NCI-H1092 (cell line): ENCODE measurements at places on chromosomes 4 and X.
A peak's percentile ranks its signal among the peaks of the same experiment; 100 is the strongest.

DNA sequence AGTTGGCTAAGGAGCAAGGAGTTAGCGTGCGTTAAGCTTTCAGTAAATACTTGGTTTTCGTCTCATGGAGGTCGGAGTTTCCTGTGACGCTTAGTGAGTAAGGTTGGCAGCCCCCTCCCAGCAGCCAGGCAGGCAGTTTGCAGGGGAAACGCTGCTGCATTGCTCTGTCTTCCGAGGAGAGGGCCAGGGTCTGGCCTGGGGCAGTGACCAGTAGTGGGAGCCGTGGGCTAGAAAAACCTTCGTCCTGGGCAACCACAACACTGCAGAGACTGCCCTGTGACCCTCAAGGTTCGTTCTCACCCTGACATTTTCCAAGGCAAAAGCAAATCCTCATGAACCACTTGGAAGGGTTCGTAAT, 432 bp downstream of the TMEM175 start:
- no peak for DNase-seq

DNA sequence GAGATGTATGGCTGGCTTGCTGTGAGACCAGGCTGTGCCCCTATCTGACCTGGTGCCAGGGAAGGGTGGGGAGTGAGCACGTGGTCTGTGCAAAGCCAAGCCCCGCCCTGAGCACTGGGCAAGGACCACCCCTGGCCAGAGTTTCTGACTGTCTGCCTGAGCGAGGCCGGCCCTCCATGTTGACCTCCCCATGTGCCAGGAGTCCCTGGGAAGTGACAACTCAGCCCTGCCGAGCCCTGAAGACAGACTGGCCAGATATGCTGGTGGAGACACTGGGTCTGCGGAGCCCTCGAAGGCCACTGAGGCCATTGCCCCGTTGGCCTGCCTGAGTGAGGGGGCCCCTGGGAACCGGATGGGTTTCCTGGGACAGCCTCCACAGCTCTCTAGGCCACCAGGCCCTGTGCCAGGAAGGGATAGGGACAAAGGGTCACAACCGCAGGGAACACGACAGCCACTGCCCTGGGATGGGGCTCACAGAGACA, 7.1 kb upstream of the BGN start:
- DNase-seq, result no peak

DNA sequence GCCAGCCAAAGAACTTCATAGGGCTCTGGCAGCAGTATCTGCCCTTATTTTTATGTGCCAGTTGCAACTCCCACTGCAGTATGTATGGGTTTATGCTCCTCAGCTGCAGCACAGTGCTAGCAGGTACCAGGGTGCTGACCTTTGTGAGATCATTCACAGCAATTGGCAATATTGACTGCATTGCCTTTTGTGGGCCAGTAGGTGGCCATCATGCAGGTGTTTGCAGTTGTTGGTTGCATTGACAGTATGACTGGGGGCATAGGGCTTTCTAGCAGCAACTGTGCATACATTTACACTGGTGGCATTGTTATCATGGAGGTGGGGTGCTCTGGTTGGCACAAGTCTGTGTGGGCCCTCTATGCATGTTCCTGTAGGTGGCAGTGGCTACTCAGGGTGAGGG, 42.5 kb downstream of the FAAH2 start:
- DNase-seq, result no peak

- no peak for DNase-seq
Measured at GRCh38 chr4:55612341-55612740, 20.3 kb upstream of the PDCL2 start.

DNA sequence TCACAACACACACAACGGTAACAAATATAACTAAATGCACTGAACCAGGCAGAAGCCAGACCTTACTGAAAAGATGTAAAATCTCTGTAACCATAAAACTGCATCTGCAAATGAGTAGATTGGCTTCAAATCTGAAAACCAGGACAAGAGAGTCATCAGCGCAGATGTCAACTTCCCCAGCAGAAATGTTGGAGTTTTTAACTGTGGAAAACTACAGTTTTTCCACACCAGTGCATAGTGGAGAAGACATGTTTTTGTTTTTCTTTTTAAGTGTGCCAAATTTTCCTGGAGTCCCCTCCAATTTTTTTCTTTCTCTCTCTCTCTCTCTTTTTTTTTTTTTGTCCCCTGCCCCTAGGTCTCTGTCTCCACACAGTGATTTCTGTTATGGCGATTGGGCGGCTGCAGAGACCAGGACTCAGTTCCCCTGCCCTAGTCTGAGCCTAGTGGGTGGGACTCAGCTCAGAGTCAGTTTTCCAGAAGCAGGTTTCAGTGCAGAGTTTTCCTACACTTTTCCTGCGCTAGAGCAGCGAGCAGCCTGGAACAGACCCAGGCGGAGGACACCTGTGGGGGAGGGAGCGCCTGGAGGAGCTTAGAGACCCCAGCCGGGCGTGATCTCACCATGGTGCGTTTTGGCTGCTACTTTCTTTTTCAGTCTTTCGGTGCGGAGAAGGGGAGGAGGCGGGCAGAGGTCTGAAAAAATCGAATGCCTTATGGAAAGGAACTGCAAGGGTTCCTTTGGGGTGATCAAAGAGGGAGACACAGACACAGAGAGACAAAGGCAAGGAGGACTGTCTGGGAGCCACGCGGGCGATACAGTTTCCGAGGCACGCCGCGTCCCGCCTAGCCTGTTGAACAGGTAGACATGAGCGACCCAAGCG, at the start of gene GUCY1A1:
TSS of gene GUCY1A1 (plus strand) at position 505 of the 878 bp plus-strand sequence. CDS start 30,020 bp downstream, outside the sequence.
- DNase-seq, result no peak

GRCh38 chr4:177182166-177182565, 127.5 kb upstream of the NEIL3 start:
- no peak for DNase-seq

DNA sequence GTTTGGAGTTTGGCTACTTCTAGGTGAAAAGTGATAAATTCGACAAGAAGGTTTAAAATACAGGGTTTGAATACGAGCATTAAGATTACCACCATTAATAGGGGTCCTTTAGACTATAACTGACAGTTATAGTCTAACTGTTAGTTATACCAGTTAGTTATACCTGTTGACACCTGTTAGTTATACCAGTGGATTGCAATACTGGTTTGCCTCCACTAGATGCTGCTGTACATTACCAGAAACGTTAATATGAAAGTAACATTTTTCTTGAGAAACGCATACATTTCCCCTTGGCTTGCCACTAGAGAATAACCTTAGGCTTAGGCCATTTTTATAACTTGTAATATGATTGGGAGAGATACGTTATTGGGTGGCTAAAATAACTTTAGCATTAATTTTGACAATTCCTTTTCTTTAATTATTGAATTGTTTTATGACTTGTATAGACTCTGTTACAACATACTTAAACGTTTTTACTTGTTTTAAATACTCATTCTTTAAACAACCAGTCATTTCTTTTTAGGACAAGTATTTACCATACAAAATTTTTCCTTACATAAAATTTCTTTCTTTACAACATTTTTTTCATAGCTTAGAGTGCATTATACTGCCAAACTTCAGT, 911.2 kb downstream of the FSTL5 start:
- peak; percentile 15 for DNase-seq

DNA sequence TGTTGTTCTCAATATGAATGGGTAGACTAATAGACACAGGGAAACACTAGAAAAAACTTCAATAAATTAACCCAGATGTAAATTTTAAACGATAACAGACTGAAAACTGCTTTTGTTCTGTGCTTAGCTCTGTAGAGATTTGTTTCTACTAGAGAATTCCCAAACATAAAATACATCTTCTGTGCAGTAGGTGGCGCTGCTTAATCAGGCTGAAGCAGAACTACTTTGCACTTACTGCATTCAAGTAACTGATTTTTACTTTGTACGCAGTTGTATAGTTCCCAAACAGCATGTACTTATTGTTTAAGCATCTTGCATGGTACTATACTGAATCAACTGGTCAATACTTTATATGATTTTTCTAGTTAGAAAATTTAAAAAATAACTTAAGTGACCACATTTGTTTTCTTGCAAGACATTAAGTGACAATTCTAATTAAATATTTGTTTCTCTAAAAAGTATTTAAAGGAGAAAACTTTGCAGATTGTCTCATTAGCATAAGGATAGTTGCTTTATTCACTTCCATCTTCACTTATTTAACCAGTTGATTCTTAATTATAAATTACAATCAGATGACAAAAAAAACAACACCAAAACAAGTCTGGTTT, 490.6 kb downstream of the IL15 start:
- DNase-seq, result peak; percentile 22

GRCh38 chr4:38654273-38654672, 9.7 kb upstream of the KLF3 start:
- no peak for DNase-seq

DNA sequence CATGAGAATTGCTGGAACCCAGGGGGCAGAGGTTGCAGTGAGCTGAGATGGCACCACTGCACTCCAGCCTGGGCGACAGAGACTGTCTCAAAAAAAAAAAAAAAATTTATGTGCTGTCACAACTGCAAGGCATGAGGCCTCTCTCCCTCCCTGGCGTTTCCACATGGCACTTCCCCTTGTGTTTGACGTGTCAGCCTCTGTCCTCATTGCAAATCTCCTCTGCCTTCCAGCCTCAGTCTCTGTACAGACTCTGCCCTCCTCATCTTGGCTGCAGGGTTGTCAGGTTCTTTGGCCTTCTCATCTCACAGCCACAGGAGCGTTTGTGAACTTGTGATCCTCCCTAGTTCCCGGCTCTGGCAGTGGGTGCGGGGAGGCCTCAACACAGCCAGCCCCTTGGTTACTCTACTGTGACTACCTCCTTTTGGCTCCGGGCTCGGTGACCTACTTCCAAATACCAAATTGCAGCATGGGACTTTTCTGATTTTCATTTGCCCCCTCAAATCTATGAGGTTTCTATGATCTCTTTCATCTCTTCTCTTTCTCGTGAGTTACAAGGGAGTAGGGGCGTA, 250.0 kb downstream of the CBR4 start:
- DNase-seq, result no peak

GRCh38 chr4:141388481-141388880, 167.8 kb downstream of the ZNF330 start:
- DNase-seq, result no peak

DNA sequence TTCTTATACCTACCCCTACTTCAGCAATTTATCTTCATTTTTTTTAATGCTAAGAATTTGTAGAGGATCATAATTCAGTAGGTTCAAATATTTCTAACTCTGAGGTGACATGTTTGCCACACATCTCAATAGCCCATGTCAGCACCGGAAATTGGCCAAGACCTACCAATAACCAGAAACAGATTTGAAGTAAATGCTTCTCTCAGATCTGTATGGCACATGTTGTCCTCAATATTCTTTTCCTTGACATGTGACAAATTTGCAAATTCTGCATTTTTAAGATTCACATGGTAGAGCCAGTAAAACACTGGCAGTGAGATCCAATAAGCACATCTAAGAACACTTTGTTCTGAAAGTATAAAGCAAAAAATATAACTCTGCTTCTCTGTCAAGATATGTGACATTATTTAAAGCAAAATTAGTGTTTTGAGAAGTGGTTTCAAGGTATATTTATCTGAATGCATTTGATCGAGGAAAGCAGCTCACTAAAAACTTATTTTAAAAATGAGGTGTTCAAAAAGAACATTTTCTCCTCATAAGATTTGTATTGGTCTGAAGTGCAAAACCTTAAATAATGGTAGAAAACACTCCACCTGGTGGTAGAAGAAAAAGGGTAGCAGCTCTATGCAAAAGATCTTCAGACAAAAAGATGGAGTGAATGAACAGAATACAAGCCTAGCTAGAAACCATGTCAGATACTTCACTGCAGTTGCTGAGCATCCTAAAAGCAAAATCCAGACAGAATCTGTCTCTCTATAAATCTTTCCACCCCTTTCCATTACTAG, 513.8 kb upstream of the FAM241A start:
- no peak for DNase-seq

DNA sequence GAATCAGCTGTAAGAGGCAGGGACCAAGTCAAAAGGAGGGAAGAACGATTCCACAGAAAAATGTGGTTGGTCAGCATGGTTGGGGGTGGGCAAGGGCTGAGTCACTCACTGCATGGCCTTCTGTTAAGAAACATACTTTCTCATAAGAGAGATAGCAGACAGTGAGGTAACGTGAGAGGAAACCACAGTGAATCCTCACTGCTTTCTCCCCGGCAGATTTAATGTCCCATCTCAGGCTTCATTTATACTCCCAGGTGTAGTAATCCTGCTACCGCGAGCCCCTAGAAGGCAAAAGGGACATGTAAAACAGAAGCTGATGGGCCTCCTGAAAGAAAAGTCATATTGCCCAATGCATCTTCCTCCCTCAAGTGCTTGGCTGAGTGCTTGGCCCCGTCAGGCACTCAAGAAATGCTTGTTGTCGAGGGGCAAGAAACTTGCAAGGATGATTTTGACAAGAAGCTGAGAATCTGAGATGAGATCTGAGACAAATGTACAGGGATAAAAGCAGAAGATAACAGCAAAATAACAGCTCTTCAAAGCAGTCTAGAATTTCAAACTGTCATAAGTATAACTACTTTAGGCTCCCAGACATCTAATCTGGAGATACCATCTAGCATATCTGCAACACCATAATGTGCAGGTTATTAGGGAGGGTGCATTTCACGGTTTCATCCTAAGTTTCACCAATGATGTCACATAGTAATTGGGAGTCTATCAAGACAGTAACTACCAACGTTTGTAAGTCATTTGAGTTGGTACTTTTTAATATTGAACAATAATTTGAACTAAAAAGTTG, 40.2 kb downstream of the SH3KBP1 start:
- no peak for DNase-seq

GRCh38 chrX:153763298-153763932, 634 bp upstream of the PLXNB3 start:
- DNase-seq, result no peak

- DNase-seq, result no peak
Measured at GRCh38 chr4:32180086-32180485, 1459.9 kb downstream of the PCDH7 start.

GRCh38 chr4:22190855-22191254, 242.3 kb upstream of the KCNIP4 start:
- DNase-seq, result no peak

DNA sequence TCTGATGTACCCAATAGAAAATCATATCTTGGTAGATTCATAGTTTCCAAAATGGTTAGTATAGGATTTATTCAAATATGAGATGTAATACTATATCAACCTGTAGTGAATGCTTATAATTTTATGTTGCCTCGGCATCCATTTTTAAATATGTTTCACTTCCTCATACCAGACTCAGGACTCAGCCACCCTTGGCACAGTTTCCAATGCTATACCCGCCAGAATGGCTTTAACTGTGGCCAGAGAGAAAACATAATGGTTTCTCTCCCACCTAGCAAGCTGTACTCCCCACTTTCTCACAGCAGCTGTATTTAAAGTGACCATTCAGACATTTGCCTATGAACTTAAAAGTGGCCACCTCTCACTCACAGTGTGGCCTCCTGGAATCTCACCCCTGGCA, 466.6 kb upstream of the PABPC4L start:
- no peak for DNase-seq

DNA sequence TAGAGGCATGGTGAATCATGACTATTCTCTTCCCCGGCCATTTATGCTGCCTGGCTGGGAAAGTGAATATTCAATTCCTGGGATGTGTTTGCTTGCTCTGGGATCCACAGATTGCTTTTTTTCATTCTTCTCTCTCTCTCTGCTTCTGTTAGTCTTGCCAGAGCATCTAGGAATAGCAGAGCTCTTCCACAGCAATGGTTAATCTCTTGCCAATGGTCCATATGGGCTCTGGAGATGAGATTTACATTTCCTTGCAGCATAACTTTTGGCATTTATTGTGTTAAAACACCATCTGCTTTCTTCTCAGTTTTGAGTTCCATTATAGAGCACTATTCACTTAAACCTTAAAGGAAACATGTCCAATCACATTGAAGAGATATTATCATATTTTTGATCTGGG, 59.2 kb upstream of the GUCY1A1 start:
- DNase-seq, result no peak

- no peak for DNase-seq
Measured at GRCh38 chrX:115333446-115333845, 43.9 kb downstream of the LUZP4 start.
